NCI-H226 (cell line): ENCODE measurements at places on chromosomes 2 and 18.
A peak's percentile ranks its signal among the peaks of the same experiment; 100 is the strongest.

DNA sequence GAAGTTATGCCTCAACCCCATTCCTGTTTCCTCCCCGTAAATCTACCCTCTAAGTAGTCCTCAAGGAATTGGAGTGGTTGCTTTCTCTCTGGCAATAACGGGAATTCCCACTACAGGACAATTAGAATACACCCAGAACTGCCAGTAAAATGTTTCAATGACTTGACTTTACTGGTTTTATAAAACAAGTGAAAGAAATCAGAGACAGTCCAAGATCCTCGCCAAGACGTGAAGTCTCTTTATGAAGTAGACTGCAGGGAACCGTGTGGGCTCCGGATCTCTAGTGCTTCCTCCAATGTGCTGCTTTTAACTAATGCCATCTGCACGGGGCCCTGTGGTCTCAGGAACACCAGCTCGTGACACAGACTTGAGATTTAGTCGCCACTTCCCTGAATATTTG is 101.4 kb downstream of the CPO start:
- DNase-seq, result no peak

DNA sequence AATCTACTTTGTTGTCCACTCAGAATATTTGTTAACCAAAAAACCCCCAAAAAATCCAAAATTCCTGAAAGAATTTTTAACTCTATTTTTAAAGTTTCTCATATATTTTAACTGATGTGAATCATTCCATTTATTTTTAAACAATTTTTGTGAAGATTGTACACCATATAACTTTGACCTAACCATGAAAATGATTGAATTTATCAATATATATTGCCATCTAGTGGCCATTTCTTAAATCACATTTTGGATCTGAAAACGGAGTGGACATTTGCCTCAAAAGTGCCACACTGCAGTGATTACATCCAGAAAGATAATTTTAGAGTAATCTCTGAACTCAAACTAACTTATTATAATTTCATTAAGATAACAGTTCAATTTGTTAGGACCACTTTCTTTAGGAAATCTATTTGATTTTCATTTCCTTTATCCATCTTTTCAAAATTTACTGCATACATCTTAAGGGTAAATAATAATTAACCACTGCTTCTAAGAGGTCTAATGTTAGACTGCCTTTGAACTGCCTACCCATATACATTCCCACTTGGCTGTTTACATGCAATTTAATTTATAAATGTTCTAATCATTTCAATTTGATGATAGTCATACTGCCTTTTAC is 71.1 kb downstream of the DSC3 start:
- no peak for DNase-seq

GRCh38 chr2:209680596-209680995 is 91.0 kb upstream of the UNC80 start:
- no peak for DNase-seq

GRCh38 chr2:100615471-100615870 is 52.7 kb downstream of the PDCL3 start:
- DNase-seq, result no peak

GRCh38 chr2:180412219-180412618 is 405.1 kb upstream of the CWC22 start:
- DNase-seq, result no peak

- DNase-seq, result no peak
Observed at GRCh38 chr2:207274530-207275189, 108.9 kb upstream of the KLF7 start.

DNA sequence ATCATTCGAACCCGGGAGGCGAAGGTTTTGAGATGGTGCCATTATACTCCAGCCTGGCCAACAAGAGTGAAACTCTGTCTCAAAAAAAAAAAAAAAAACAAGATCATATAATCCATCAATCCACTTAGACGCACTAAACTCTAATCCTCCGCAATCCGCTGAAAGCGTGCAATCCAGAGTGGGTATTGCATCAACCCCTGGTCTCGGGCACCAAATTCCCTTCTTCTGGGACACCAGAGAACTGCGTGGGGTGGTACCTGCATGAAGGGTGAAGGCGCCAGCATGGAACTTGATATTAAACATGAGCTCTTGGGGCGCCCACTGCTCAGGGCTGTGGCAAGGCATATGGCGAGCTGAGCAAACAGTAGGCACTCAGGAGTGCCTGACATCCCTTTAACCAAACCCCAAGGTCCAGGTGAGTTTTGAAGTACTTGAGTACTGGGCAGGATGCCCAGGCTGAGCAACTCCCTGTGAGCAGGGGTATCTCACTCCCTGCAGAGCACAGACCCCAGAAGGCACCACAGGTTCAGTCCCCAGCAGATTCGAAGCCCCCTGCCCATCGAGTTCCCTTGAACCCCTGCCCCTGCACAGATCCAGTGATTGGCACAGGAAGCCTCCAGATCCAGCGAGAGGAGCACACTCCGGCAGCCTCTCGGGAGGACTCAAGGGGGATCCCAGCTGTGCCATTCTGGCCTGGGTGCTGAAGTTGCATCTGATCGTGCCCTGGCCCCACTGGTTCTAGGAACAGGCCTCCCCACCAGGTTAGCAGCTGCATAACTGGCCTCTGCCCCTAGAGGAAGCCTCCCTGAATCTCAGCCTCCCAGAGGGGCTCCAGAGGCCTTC is 8.0 kb downstream of the ALPI start:
- DNase-seq, result no peak

DNA sequence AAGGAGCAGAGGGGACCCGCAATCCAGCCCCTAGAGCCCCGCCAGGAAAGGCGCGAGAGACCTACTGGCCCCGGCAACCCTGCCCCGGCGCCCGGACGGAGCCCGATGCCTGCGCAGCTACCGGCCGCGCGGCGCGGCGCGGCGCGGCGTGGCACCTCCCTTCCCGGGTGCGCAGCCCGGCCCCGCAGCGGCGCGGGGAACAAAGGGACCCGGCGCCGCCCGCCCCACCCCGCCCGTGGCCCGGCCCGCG is 307 bp downstream of the CDH2 start:
- DNase-seq, result no peak

- no peak for DNase-seq
Observed at GRCh38 chr2:108316033-108316432, 27.3 kb downstream of the SULT1C2 start.

- no peak for DNase-seq
Observed at GRCh38 chr18:42185486-42185885, 230.5 kb downstream of the PIK3C3 start.

DNA sequence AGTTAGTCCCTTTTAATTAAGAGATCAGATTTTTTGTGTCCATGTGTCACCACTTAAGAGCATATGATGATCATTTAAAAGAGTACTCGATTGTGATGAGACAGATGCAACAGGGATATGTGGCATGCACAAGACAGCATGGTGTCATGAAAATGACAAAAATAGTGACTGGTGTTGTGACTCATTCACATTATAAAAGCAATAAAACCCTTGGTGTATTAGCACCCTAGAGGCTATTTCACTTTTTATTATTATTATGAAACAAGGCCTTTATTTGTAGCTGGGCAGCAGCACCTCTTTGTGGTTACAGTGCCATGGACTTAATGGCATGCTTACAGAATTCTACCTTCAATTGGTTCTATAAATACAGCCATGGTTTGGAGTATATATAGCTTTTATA is 1296.0 kb upstream of the ZEB2 start:
- DNase-seq, result no peak

DNA sequence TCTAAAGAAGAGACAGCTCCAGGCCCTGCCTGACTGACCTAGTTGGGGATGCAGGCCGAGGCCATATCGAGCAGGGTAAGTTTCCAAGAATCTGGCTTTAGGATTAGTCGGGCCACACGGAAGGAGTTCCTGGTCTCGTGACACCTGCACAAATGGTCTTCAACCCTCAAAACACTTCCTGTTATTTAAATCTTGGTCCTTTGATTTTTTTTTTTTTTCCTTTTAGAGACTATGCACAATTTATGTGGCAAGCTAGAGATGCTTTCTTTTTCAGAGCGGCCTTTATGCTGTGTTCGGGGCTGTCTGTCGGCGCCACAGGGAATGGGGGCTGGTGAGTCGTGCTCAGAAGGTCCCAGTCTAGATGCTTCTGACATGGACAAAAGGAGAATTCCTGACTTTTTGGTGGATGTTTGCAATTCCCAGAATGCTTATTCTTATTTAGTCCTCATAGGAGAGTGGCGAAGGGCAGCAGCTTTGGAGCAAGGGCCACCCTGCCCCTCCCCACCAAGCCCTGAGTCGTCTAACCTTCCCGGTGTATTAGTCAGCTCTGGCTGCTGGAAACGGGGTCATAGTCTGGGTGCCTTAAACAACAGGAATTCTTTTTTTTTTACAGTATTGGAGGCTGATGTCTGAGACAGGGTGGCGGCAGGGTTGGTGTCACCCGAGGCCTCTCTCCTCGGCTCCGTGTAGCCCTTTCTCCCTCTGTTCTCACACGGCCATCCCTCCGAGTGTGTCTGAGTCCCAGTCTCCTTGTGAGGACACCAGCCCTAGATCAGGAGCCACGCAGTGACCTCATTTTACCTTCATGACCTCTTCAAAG is 27.4 kb downstream of the HPCAL1 start:
- no peak for DNase-seq

GRCh38 chr2:59223742-59224141 is 982.6 kb upstream of the FANCL start:
- no peak for DNase-seq

DNA sequence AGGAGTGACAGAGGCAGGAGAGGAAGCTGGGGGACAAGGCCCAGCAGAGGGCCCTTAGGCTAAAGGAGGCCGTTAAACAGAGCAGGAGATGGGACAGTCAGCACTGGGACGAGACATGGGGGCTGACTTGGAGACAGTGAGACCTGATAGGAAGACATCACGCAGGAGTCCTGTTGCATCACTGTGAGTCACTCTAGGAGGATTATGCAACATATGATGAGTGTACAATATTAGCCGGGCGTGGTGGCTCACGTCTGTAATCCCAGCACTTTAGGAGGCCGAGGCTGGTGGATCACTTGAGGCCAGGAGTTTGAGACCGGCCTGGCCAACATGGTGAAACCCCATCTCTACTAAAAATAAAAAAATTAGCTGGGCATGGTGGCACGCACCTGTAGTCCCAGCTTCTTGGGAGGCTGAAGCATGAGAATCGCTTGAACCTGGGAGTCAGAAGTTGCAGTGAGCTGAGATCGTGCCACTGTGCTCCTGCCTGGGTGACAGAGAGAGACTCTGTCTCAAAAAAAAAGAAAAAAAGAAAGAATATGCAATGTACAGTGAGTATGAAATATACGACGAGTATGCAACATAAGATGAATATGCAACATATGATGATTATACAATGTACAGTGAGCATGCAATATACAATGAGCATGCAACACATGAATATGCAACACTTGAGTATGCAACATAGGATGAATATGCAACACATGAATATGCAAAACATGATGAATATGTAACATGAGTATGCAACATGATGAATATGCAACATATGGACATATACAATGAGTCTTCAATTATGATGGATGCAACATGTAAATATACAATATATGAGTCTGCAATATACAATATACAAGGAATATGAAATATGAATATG is 83.3 kb upstream of the ID2 start:
- peak; percentile 88 for DNase-seq

GRCh38 chr2:32484937-32485336 is 128.1 kb downstream of the BIRC6 start:
- DNase-seq, result peak; percentile 85

DNA sequence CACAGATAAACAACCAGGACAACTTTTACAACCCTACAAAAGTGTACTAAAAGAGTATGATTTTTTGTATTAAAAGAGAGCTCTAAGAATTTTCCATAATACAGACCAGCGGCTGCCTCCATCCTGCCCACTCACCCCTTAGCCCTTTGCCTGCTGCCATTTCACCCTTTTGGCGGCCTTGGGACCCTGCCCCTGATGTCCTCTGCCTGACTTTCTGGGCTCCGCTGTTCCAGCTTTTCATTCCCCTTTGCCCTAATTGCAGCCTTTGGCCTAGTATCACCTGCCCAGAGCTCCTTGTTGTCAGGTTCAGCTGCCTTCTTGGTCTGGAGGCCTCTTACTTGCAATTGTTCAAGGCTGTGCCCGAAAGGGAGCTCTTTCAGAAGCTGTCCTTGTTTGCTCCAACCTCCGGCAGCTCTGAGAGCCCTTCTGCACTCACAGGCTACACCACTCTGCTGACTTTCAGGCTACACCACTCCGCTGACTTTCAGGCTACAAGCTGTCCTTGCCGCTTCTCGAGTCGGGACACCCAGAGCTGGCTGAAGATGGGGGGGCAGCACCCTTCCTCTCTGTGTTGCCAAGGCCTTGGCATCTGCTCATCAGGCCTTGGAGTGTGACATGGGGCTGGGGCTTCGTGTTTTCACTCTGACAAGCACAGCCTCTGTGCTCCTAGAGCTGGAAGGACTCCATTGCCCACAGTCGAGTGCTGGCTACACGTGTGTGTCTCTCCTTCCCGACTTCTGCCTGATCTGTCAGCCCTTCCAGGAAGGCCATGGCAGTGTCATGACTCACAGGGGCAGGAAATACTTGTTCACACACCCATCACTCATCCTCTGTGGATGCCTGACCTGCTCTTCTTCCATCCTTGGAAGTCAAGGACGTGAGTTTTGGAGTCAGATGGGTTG is 43.1 kb upstream of the HDAC4 start:
- DNase-seq, result peak; percentile 65

DNA sequence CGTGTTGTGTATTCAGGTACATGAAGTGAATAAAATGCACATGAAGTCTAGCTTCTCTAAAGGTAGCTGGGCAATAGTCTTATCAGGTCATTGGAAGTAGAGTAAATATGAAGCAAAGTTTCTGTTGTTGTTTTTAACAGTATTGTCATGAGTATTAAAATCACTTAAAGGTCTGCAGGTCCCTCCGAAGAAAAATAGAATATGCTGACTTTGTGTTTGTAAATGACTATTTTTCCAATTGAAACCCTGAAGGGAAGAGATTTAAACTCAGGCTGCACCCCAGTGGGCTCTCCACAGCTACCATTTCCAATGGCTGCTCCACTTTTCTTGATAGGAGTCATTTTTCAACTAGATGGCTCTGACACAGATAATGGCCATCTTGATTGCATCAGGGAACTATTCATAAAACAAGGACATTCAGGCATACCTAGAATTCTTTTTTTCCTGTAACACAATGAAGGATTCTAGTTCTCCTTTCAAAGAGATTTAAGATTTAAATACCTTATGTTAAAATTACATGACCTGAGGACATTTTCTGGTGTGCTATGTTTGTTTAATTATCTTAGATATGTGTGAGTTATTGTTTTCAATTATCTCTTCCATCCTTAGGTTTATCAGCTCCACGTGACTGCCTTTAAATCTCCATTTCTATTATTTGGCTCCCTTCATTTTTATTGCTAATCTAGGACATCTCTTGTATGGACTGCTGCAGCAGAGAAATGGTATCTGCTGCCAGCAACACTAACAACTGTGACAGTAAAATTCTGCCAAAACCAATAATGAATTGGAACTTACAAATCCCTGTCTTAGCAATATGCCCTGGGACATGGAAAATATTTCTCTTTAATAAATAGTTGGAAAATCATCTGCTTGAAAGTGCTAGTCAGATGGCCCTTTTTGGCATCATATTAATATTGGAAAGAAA is 149.2 kb upstream of the NOSTRIN start:
- no peak for DNase-seq

GRCh38 chr18:4004183-4004829 is 450.8 kb downstream of the DLGAP1 start:
- DNase-seq, result no peak
